NCI-H1436 treated with DMSO at 0.1 percent for 48 hours (cell line): ENCODE measurements at places on chromosomes 6 and 20.

DNA sequence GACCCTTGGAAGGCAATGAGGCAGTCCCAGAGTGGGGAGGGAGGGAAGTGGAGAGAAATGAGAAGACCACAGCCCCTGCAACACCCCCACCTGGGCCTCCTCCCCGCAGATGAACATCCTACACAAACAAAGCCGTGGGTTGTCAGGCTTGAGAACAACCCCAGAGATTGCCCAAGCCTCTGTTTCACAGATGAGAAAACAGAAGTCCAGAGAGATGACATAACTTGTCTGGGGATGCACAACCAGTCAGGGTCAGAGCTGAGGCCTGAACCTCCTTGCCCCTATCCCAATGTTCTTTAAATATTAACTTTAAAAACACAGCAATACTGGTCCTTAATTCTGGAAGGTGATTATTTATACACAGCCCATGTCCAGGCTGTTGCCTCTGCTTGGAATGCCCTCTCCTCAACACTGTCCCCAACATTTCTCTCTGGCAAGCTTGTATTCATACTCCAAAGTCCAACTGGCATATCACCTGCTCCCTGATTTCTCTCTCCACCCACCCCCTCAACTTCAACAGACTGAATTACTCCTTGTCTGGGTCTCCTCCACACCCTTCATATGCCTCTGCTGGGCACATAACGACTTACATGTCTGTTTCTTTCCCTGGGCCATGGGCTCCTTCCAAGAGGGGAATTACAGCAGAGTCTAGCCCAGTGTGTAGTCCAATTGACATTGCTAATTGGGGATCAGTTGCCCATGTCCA lies 135.5 kb upstream of the LRFN2 start:
- no peak for DNase-seq

DNA sequence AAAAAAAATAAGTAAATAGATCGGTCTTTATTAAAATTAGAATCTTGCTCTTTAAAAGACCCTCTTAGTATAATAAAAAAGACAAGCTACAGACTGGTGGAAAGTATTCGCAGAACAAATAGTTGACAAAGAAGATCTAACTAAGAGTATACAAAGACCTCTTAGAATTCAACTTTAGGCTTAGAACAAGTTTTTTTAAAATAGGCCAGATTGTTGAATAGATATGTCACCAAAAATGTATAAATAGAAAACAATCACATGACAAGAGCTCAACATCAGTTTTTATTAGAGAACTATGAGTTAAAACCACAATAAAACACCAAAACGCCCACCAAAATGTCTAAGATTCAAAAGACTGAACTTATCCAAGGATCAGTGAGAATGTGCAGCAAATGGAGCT lies 632.7 kb upstream of the PTCHD4 start:
- no peak for DNase-seq

DNA sequence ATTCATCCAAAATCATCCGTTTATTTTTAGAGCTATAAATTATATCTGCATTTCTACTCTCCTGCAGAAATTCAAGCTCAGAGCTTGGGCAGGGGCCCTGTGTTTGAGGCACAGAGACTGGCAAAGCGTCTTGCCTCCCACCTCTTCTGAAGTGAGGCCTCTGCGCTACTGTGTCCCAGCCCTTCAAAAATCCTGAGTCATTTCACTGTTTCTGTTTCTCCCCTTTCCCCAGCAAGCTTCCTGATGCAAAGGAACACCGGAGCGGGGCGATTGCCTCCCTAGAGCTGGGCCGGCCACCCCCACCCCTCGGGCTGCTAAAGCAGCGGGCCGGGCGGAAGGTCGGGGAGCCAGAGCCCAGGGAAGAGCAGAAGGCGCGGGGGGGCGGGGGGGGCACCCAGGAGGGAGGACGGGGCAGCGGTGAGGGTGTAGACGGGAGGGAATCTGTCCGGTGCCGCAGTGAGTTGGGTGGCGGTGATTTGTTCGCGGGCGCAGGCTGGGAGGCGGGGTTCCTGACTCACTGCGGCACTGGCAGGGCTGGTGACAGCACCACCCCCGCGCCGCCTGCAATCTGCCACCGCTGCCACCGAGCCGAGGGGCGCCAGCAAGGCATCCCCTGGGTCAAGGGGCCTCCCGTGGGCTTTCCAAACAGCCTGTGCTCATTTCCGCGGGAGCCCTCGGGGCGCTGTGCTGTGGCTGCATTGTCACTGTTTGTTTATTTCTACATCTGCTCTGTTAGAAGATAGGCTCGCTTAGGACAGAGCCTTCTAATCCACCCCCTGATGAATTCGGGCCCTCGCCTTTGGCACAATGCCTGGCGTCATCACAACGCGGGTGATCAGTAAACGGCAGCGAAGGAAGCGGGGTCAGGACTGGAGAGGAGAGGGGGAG lies 46.5 kb upstream of the SNAP25 start:
- DNase-seq: peak; percentile 38

DNA sequence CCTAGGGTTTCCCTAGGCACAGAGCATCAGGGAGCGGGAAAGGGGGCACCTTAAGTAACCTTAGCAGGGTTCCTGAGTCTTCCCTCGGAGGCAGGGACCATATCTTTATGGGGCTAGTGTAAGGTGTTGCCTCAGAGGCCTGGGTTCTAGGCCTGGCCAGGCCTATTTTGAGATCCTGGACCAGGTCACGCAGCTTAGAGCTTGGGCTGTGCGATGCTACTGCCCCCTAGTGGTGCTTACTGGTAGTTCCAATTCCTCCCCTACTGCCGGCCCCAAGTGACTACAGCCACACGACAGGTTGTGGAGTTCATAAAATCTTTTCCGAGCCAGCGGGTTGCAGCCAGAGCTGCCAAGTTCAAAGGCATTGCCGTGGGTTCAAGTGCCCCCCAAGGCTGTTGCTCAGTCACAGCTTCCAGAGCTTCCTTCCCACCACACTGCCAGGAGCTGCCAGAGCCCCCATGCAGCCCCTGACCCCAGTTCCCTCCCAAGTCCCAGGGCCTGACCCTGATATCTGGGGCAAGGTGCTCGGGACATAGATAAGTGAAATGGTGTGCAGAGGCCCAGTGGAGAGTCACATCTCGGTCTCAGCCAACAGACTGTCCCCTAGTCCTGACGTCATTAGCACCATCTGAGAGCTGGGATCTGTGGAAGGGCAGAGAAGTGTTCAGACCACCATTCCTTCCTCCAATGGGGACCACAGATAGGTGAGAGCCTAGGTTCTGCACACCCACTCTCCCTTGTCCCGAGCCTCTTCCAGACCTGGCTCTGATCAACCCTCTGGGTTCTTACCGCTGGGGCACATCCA lies 3.3 kb downstream of the LRRC73 start:
- no peak for DNase-seq

DNA sequence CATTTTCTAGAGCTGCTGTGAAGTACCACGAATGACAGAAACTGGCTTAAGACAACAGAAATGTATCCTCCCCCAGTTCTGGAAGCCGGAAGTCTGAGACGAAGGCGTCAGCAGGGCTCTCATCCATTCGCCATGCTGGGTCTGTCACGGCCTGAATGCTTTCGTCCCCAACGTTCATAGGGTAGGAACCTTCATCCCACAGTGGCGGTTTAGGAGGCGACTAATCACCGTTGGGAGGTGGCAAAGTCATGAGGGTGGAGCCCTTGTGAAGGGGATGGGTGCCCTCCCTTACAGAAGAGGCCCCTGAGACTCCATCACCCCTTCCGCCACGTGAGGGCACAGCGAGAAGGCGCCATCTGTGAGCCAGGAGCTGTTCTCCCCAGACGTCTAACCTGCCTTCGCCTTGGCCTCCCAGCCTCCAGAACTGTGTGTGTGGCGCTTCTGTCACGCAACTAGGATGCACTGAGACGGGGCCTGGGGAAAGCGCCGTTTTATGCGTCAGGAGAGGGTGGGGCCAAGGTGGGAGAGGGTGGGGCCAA lies 250.3 kb downstream of the TTLL2 start:
- no peak for DNase-seq

- DNase-seq: no peak
These were observed 54.7 kb upstream of the PDE7B start for GRCh38 chr6:135796643-135797305.

GRCh38 chr6:22322103-22323030 lies 25.5 kb upstream of the PRL start:
- no peak for DNase-seq

DNA sequence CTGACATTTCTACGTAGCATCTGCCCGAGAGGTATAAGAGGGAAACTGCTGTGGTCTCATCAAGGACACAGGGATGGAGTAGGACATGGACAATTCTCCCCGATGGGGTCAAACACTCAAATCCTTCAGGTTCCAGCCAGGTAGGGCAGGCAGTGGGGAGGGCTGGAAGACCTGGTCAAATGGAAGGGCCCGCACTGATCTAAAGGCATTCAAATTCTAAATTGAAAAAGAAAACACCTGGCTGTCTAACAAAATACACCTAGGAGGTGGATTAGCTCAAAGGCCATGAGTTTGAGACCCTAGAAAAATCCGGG lies 8.2 kb downstream of the DUSP15 start:
- DNase-seq: no peak

DNA sequence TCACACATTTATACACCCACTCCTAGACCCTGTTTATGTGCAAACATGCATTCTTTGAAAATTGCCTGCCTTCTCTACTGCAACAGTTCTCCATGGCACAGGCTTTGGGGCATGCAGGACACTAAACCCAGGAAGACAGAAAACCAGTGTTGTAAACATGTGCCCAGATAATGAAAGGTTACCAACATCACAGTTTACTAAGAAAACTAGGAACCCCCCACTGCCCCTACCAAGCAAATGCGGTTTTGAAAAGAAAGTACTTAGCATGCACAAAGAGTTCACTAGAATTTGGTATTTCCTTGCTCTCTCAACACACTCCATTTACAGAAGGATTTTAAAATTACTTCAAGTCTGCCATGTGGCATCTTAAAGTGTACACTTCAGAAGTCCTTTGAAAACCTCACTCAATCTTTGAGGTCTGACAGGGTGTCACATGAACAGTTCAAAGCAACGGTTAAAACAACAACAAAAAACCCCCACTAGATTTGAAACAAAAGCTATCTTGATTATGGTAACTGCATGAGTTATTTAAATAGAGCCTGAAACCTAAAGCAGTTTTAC lies 245.0 kb downstream of the GMPR start:
- no peak for DNase-seq

GRCh38 chr6:16403831-16404230 lies 165.4 kb downstream of the GMPR start:
- DNase-seq: no peak

DNA sequence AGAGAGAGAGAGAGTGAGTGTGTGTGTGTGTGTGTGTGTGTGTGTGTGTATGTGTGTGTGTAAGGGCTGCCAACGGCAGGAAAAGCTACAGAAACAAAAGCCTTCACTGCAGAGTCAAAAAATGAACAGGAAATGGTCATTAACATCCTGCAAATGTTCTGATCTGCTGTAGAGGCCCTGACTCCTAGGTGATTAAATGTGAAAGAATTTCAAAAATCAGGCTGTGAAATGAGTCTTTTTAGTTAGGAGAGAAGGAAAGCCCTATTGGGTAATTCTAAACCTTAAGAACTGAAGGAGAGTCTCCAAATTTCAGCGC lies 166.5 kb upstream of the MYLIP start:
- DNase-seq: no peak

- DNase-seq: no peak
These were observed 717.8 kb downstream of the EPM2A start for GRCh38 chr6:145017516-145017915.

- no peak for DNase-seq
These were observed 33.3 kb upstream of the PRSS16 start for GRCh38 chr6:27214126-27214601.

DNA sequence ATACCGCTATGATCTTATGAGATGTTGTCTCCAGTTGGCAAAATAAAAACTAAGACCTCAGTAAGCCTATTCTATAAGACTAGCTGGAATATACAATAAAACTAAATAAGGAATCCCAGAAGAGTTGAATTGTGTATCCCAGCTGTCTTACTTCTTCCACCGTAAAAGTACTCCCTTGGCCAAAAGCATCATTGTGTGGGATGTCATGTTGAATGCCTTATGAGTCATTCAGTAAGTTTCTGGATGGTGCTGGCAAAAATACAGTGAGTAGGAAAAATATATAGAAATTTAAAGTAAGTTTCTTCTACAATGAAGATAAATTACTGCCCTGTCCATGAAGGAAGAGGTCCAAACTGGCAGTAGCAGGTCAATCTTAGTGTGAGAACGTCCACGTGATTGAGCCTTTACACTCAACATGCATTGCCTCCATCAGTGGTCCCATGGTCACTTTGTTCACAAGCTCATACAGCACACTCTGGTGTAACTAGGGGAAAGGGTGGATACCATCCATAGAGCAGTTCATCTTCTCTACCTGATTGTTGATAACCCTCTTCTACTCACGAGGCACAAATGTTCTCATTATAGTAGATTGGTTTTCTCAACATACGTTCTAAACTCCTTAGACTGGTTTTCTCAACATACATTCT lies 13.7 kb upstream of the ZNF318 start:
- no peak for DNase-seq
